ENCODE measurements at places on chromosomes 11 and 22.

- no peak for DNase-seq
These were observed 37.9 kb downstream of the PIWIL3 start for GRCh38 chr22:24736526-24737053.

DNA sequence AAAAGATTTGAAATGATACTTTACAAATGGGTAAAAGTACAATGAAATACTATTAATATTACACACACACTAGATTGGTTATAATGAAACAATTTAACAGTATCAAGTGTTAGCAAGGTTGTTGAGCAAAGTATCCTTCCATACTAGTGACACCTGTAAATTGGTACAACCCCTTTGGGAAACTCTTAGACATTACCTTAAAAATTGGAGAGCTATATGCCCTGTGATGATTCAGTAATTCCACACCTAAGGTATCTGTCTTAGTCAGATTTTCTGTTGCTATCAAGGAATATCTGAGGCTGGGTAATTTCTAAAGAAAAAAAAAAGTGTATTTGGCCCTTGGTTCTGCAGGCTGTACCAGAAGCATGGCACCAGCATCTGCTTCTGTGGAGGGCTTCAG is 7.4 kb upstream of the GDPD4 start:
- no peak for DNase-seq

DNA sequence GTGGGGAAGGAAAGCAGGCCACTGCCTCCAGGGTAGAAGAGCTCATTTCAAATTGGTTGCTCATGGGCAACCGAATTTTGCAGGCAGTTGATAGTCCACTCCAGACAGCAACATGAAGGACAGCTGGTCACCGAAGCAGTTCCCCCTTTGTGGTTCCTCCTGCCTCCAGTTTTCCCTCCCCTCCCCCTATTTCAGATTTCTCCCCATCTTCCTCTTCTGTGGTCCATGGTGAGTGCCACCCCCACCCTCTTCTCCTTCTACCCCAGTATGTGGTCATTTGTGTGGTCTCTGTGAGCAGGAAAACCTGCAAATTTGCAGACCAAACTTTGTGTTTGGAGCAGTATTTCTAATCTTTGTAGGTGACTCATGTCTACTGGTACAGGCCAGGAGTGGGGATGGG is 38.2 kb upstream of the PAK1 start:
- DNase-seq, result no peak

- no peak for DNase-seq
These were observed 10.9 kb upstream of the ADA2 start for GRCh38 chr22:17229991-17230630.

DNA sequence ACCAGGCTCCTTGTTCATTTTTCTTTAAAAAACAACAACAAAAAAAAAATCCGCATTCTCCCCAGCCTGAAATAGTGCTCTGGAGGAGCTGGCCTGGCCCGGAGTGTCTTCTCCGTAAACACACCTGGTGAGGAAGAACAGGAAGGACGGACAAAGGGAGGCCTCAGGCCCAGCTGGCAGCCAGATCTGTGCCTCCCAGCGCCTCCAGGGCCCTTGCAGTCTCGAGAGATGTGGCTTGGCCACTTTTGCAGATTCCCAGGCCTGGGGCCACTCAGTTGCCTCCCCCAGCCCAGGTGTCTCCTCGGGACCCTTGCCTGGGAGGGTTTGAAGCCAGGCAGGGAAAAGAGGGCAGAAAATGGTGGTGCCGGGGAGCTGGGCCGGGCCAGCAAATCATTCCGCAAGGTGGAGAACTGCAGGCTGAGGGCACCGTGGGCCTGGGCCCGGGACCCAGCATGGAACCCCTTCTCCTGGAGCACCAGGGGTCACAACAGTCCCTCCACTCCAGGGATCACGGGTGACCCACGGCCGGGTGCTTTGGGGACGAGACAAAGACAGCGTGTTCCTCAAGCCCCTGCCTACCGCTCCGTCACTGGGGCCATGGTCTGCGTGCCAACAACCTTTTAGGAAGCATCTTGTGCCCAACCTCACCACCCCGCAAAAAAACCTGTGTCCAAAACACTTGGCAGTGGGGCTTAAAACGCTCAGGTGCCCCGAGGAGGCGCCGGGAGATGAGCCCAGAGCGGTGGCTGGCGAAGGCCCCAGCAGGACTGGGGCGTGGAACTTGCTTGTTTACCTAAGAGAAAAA is 67.1 kb upstream of the WNT7B start:
- DNase-seq, result peak; percentile 27

DNA sequence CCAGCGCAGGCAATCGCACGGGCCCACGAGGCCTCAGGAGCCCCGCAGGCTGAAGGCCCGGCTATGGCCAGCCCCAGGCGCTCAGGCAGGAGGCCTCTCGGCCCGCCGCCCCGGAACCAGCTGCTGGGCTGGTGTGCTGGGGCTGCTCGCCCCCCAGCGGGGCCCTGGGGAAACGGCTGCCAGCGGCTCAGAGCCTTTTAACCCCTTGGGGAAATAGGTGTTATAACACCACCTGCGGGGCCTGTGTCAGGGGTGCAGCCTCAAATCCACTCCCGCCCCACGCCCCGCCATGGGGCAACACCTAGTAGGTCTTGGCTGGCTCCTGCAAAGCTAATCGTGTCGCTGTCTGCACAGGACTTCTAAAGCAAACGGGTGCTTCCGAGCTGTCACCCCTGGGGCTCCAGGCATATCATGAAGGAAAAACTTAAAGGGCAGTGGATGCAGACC is 237.4 kb downstream of the TTC28 start:
- peak; percentile 55 for DNase-seq

DNA sequence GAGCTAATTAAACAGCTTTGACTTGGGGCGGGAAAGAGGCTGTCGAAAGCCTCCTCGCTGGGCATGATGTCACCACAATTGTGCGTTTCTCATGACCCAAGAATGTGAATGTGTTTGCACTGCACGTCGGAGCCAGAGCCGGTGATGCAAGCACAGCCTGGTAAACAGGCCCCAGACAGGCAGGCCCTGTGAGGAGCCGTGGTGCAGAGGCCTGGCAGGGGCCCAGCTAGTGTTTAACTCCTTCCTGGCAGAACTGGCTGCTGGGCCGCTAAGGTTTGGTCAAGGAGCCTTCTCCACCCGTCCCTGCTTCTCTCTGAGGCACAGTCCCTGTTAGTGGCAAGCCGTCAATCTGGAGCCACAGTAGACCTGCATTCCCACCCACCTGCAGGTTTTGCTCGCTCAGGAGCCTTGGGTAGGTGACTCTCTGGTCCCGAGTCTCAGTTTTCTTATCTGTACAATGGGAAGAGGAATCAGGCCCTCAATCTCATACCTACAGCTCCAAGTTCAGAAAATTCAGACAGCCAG is 25.4 kb upstream of the SMTN start:
- DNase-seq, result no peak

GRCh38 chr11:68880851-68881250 is 22.8 kb downstream of the MRPL21 start:
- no peak for DNase-seq

DNA sequence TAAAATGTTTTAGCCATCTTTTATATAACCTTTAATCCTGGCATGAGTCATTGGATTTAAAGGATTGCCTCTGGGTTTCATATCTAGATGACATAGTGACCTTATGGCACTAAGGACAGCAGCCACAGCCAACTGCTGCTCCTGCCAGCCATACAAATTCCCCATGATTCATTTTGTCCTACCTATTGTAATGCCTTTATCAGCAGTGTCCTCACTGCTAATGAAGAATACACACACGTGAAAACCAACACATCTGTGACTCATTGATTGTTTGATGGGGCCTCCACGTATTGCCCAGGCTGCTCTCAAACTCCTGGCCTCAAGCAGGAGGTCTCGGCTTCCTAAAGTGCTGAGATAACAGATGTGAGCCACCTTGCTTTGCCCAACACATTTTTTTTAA is 1.8 kb downstream of the LDHAL6A start:
- no peak for DNase-seq

- no peak for DNase-seq
These were observed 85.0 kb downstream of the ALX4 start for GRCh38 chr11:44224867-44225501.

DNA sequence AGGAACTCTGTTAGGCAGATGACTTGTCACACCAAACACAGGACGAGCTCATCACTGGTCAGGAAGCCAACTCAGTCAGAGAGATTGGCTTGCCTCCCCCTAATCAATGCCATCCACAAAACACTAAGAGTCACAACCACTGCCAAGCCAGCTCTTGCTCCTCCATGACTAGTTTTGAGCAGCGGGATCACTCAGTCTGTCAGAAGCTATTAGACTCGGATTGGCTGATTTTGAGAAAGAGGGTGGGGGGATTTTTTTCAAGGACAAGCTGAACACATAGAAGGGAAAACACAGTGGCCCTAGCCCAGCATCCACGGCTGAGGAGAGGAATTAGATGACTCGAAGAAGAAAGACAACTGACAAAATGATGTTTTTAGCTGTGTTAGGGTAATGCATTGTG is 55.9 kb downstream of the SEZ6L start:
- no peak for DNase-seq

- no peak for DNase-seq
These were observed 479 bp downstream of the ZNF280A start for GRCh38 chr22:22519591-22519990.

DNA sequence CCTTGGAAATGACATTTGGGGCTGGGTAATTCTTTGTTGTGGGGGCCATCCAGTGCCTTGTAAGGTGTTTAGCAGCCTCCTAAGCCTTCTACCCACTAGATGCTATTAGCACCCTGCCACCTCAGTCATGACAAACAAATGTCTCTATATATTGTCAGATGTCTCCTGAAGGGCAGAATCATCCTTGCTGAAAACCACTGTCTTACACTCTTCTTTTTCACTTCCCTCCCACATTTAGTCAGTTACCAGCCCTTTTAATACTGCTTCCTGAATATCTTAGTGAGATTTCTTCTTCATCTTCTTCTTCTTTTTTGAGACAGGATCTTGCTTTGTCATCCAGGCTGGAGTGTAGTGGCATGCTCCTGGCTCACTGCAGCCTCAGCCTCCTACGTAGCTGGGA is 33.1 kb downstream of the TNRC6B start:
- DNase-seq, result no peak

- DNase-seq, result no peak
These were observed 223.9 kb upstream of the FOLH1 start for GRCh38 chr11:49432242-49432848.

All from activated CD4-positive, alpha-beta T cell treated with anti-CD3 and anti-CD28 coated beads, Interleukin-2, amount 50 U/mL, for 1 hour (primary cell).